Naive thymus-derived CD8-positive, alpha-beta T cell (primary cell): ENCODE measurements at places on chromosomes 16 and 17.

DNA sequence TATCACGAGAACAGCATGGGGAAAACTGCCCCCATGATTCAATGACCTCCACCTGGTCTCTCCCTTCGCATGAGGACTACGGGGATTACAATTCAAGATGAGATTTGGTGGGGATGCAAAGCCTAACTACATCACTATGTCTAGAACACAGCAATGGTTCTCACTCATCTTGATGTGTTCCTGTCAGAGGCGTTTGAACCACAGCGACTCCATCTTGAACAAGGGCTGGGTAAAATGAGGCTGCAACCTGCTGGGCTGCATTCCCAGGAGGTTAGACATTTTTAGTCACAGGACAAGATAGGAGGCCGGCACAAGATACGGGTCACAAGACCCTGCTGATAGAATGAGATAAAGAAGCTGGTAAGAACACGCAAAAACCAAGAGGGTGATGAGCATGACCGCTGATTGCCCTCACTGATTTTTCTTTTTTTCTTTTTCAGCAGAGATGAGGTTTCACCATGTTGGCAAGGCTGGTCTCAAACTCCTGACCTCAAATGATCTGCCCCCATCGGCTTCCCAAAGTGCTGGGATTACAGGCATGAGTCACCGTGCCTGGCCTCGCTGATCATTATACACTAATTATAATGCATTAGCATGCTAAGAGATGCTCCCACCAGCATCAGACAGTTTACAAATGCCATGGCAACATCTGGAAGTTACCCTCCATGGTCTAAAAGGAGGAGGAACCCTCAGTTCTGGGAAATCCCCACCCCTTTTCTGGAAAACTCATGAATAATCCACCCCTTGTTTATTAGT lies 3.0 kb upstream of the PPY start:
- DNase-seq = no peak

DNA sequence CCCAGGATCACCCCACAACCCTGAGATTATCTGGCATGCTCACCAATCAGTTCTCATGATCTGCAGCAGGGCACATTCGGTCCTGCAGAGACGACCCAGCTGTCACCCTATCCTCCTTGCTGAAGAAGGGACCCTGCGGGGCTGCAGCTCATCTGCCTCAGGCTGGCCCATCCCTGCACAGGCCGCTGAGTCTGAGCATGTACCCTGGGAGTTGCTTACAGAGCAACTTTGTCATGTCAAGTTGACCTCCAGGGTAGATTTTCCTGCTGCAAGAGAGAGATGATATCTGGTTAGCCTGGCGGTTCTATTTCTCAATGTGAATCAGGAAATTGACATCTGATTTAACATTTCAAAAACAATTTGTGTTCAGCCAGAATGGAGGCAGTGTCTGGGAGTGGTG lies 36.0 kb upstream of the ADCY9 start:
- no peak for DNase-seq

DNA sequence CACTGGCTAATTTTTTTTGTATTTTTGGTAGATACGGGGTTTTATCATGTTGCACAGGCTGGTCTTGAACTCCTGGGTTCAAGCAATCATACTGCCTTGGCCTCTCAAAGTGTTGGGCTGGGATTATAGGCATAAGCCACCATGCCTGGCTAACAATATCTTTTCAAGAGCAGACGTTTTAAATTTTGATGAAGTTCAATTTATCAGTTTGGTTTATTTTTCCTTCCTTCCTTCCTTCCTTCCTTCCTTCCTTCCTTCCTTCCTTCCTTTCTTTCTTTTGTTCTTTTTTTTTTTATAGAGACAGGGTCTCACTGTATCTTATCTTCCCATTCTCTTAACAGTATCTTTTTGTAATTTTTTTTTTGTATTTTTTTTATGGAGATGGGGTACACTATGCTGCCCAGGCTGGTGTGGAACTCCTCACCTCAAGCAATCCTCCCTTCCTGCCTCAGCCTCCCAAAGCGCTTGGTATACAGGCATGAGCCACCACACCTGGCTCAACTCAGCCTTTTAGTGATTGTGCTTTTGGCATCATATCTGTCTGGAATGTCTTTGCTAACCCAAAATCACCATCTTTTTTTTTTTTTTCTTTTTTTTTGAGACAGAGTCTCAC lies 13.6 kb upstream of the GIP start:
- DNase-seq = no peak

GRCh38 chr16:84759061-84759460 lies 59.3 kb downstream of the USP10 start:
- DNase-seq = peak; percentile 53

GRCh38 chr16:52074133-52074532 lies 472.8 kb downstream of the TOX3 start:
- DNase-seq = no peak

GRCh38 chr16:57601801-57602478 lies 26.5 kb upstream of the ADGRG1 start:
- peak; percentile 73 for DNase-seq

GRCh38 chr16:74888232-74888862 lies 96.6 kb downstream of the WDR59 start:
- no peak for DNase-seq
